Stimulated activated naive B cell treated with anti-CD40 and anti-IgM and Interleukin-4, amounts not matched to agents 10 μg/mL and 1 μg/mL and 100 μg/mL, for 72 hours (primary cell): ENCODE measurements at places on chromosomes 12 and 14.

GRCh38 chr12:63853978-63854377 lies 9.5 kb downstream of the SRGAP1 start:
- H3K36me3 ChIP-seq = no peaks in the 10 kb centered on the region
- H3K4me1 ChIP-seq = no peaks in the 10 kb centered on the region
- no peak overlapping the region for H3K27ac ChIP-seq
- DNase-seq = no peak

DNA sequence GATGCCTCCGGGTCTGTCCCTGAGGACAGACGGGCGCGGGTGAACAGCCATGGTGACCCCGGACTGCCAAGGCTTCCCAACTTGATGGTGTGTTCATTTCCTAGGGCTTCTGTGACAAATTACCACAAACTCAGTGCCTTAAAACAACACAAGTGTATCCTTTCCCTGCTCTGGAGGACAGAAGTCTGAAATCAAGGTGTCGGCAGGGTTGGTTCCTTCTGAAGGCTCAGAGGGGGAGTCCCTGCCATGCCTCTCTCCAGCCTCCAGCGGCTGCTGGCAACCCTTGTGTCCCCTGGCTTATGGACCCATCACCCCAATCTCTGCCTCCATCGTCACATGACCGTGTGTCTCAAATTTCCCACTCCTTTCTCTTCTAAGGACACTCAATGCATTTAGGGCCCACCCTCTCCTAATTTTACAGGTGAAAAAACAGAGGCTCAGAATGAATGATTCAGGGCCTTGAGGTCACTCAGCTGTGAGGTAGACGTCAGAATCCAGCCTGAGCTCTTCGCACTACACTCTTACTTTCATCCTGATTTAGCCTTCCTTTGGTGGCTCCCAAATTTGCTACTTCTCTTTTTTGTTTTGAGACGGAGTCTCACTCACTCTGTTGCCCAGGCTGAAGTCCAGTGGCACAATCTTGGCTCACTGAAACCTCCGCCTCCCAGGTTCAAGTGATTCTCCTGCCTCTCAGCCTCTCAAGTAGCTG lies 45.4 kb downstream of the VCPKMT start:
- DNase-seq = peak; percentile 25
- peaks cover 55% of the 10 kb centered on the region for H3K4me1 ChIP-seq
- H3K27ac ChIP-seq = peak overlapping the region; percentile 84
- no peaks in the 10 kb centered on the region for H3K27me3 ChIP-seq

DNA sequence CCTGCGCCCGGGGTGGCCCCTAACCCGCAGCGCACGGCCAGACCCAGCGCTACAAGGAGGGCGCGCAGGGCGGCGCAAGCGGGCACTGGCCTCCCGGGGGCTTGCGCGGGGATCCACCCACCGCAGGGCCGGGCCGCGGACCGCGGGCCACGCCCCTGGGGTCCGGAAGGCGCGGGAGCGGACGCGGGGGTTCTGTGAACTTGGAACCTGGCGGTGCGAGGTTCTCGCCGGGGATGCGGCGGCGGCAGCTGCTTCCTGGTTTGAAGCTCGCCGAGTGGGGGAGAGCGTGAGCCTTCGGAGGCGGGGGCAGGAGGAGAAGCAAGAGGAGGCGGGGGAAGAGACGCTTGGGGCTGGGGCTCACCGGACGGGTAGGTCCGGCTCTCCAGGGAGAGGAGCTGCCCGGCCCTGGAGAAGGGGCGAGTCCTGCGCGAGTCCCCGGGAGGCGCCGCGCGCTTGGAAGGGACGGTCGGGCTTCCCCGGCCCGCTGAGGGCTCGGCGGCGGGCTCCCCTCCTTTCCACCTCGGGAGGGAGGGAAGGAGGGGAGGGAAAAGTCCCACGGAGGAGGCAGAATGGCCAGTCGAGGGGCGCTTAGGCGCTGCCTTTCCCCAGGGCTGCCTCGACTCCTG lies at the start of gene PRKCH:
Gene PRKCH, plus strand, starts transcription at position 195 of the 626 bp plus-strand sequence. CDS start 523 bp downstream, outside the sequence.
- peaks cover 3% of the 10 kb centered on the region for H3K36me3 ChIP-seq
- peaks cover 11% of the 10 kb centered on the region for H3K27me3 ChIP-seq
- H3K4me1 ChIP-seq = peaks cover 12% of the 10 kb centered on the region
- peak; percentile 50 for DNase-seq
- H3K4me3 ChIP-seq = peak within 1 kb of the TSS; percentile 89
- peak within 1 kb of the TSS; percentile 92 for H3K27ac ChIP-seq

DNA sequence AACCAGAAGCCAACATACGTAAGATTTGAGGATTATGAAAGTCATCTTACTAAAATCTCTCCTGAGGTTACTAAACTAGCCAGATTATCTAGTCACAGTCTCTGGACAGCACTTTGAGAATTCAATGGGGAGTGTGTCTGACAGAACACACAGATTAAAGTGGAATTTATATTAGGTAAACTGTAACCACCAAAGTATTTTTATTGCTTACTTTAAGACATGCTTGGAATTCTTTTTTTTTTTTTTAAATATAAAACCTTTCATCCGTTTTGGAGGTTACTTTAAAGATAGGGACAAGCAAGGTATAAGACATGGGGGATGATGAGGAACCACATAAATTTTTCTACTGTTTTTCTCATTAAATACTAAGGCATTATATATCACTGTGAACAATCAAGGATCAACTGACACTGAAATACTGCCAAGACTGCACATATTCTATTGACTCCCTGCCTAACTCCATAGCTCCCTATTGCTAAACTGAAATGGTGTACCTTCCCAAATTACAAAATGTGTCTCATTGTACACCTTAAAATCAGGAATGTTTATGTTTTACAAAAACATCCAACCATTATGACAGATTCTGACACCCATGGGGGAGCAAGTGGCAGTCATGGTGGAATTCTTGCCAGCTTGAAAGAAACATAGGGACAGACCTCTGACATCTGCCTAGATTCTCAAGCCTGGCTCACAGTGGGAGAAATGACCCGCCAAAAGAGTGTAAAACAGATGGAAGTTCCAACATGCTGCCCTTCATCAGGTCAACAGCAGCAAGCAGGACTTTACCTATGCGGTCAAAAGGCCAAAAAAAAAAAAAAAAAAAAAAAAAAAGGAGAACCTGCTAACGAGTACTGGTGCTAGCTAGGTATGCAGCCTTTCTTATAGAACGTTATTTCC lies 239.3 kb downstream of the MED13L start:
- DNase-seq = no peak
- no peak overlapping the region for H3K27ac ChIP-seq
- peaks cover 37% of the 10 kb centered on the region for H3K4me1 ChIP-seq
- no peaks in the 10 kb centered on the region for H3K27me3 ChIP-seq
- H3K4me3 ChIP-seq = no peak overlapping the region

- no peaks in the 10 kb centered on the region for H3K36me3 ChIP-seq
- no peak overlapping the region for H3K4me3 ChIP-seq
- no peak overlapping the region for H3K27ac ChIP-seq
- no peak for DNase-seq
These were observed 283.2 kb downstream of the TTC8 start for GRCh38 chr14:89107626-89108025.

- peaks cover 6% of the 10 kb centered on the region for H3K27me3 ChIP-seq
- no peak overlapping the region for H3K27ac ChIP-seq
- no peak for DNase-seq
- H3K36me3 ChIP-seq = no peaks in the 10 kb centered on the region
These were observed 72.2 kb upstream of the RASSF3 start for GRCh38 chr12:64538121-64538520.

DNA sequence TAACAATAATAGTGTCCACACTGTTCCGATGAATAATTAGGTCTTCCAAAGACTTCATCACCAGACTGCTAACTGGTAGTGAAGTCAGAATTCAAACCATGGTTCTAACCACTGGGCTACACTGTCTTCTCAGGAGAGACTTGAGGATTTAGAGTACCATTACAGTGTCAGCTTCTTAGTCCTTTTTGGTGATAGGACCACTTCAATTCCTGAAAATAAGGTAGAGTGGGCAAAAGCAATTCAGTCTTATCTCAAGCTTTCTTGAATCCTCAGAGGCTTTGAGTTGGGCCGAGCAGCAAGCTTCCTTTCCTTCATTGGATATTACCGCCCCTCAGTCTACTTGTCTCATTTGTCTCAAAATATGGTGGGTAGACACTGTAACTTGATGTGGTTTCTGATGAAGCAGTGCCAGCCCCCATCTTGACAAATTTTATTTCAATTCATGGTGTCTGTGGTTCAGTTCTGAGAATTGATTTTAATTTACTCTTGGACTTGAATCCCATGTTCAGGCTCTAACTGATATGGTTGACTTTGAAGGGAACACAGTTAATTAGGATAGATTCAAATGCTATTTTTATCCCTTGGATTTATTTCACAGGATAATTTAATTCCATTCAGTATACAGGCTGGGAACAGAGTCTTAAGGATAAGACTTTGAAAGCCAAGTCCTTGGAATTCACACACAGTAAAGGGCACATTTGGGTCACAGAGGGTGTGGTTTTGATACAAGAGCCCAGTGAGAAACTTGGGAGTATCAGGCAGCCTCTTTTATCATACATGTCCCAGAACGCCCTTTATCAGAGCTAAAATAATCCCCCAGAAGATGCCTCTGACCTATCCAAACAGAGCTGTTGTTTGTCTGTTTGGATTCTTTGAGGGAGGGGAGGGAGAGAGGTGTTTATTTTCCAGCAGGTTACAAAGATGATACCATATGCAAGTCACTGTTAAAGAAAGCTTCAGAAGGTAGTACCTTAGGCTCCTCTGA lies 167.3 kb downstream of the PRKCH start:
- H3K36me3 ChIP-seq = peaks cover 4% of the 10 kb centered on the region
- DNase-seq = no peak
- peaks cover 20% of the 10 kb centered on the region for H3K4me1 ChIP-seq
- no peak overlapping the region for H3K4me3 ChIP-seq
- no peaks in the 10 kb centered on the region for H3K27me3 ChIP-seq
- no peak overlapping the region for H3K27ac ChIP-seq

DNA sequence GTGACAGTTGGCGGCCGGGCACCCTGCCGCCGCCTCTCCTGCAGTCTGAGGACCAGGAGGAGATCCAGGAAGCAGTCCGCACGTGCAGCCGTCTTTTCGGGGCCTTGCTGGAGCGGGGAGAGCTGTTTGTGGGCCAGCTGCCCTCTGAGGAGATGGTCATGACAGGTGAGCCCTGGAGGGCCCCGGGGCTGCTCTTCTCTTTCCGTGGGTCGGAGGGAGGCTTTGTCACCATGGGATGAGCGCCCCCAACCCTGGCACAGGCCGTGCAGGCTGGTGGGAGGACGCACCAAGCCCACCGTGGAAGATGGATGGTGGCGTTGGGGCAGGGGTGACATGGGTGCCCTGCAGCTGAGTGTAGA lies 532 bp downstream of the NOC4L start:
- H3K4me1 ChIP-seq = peaks cover 42% of the 10 kb centered on the region
- no peak for DNase-seq
- H3K27ac ChIP-seq = peak overlapping the region; percentile 99
- H3K36me3 ChIP-seq = peaks cover 20% of the 10 kb centered on the region
- H3K27me3 ChIP-seq = peaks cover 5% of the 10 kb centered on the region

GRCh38 chr14:90842726-90843125 lies 26.5 kb upstream of the TTC7B start:
- no peaks in the 10 kb centered on the region for H3K36me3 ChIP-seq
- no peak overlapping the region for H3K27ac ChIP-seq
- no peaks in the 10 kb centered on the region for H3K4me1 ChIP-seq

- no peak overlapping the region for H3K4me3 ChIP-seq
- DNase-seq = no peak
- H3K27me3 ChIP-seq = no peaks in the 10 kb centered on the region
- peaks cover 36% of the 10 kb centered on the region for H3K4me1 ChIP-seq
These were observed 54.3 kb downstream of the DENND5B start for GRCh38 chr12:31536672-31537071.

GRCh38 chr14:51430633-51431032 lies 190.6 kb downstream of the TMX1 start:
- H3K27me3 ChIP-seq = peaks cover 6% of the 10 kb centered on the region
- no peaks in the 10 kb centered on the region for H3K36me3 ChIP-seq
- no peak for DNase-seq
- H3K27ac ChIP-seq = no peak overlapping the region

DNA sequence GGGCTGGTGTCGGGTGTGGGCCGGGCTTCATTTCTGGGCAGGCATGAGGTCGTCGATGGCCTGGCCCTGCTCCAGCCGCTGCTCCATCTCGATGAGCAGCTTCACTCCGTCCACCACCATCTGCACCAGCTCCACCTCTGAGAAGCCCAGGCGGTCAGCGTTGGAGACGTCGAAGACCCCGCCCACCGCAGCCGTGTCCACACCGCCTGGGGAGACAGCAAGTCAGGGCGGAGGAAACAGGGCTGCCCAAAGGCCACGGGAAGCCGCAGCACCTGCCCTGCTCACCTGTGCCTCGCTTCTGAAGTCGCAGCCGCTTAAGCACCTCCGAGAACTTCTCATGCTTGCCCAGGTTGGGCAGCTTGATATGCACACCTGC lies 2.8 kb downstream of the CKB start:
- peak overlapping the region; percentile 76 for H3K27ac ChIP-seq
- H3K4me3 ChIP-seq = peak overlapping the region; percentile 11
- no peak for DNase-seq
- peaks cover 11% of the 10 kb centered on the region for H3K4me1 ChIP-seq
- H3K27me3 ChIP-seq = no peaks in the 10 kb centered on the region

DNA sequence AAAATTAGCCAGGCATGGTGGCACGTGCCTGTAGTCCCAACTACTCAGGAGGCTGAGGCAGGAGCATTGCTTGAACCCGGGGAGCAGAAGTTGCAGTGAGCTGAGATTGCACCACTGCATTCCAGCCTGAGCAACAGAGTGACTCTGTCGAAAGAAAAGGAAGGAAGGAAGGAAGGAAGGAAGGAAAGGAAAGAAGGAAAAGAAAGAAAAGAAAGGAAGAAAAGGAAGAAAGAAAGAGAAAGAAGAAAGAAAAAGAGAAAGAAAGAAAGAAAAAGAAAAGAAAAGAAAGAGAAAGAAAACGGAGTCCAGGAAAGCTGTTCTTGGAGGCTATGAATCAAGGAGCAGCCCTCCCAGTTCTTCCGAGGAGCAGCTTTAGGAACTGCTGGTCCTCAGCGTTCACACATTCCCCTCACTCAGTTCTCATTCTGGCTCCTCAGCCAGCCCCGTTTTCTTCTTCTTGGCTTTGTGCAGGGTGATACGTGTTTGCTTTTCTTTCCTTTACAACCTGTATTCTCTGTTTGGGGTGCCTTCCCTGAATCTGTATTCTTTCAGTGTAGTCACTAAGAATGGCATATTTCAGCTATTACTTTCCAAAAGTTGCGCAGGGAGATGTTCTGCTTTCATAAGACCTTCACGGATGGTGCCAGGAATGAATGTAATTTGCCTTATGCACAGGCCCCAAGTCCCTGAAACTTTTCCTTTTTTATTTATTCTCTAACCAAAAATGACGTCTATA lies 12.2 kb downstream of the FBXL14 start:
- peaks cover 6% of the 10 kb centered on the region for H3K36me3 ChIP-seq
- no peak overlapping the region for H3K27ac ChIP-seq
- peaks cover 34% of the 10 kb centered on the region for H3K4me1 ChIP-seq

DNA sequence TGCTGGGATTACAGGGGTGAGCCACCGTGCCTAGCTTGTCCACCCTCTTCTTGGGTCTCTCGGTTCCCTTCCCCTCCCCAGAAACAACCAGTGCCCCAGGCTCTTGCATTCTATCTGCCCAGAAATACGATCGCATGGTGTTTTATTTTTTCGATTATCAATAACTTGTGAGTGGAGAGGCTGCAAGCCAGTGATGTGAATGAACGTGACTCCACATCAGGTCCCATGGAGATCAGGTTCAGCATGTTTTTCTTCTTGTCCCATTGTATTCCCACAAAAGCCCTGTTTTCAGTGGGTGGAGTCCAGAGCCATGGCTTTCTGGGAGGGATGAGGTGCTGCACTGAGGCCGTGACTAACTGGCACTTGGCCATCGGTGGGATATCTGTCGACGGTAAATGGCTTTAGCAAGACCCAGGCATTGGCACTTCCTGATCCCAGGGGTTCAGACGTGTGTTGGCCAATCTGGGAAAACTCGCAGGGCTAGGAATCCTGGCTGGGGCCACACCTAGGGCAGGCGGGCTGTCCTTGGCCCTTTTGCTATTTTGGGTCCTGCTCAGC lies 12.7 kb upstream of the HNF1A start:
- no peak overlapping the region for H3K27ac ChIP-seq
- H3K4me1 ChIP-seq = peaks cover 2% of the 10 kb centered on the region
- no peaks in the 10 kb centered on the region for H3K36me3 ChIP-seq
